CD8-positive, alpha-beta memory T cell (primary cell): ENCODE measurements at places on chromosomes 6 and 20. TPM values are rescaled to one million over a fixed set of nuclear protein-coding genes. Genes with fewer than 3 reads are reported as not detected.

GRCh38 chr6:159254186-159254585 lies 85.0 kb downstream of the FNDC1 start:
- no peak for DNase-seq

- no peak for DNase-seq
These were observed 25.4 kb downstream of the NDRG3 start for GRCh38 chr20:36720510-36720909.

GRCh38 chr6:130908188-130908587 lies 81.0 kb downstream of the SMLR1 start:
- DNase-seq, result no peak

DNA sequence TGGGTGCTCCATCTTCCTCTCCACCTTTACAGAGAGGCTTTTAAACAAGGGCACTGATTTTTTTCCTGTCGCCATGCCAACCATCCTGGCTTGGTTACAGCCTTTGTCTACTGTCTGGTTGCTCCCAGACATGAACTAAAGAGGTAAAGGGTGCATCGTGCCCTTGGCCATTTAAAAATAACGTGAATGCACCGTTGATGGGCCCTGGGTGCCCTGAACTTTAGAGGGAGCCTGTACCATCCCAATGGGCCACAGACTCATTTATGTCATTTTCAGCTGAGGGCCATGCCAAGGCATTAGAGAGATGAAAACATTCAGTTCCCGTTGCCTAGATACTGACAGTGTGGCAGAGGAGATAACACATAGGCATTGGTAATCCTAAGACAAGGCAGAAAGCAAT lies 23.3 kb downstream of the TMC2 start:
- no peak for DNase-seq

Gene TMEM244
- polyA plus RNA-seq, result 3.2 TPM

GRCh38 chr6:75643173-75643572 lies 41.5 kb downstream of the SENP6 start:
- DNase-seq, result no peak

Gene NHLRC1
- polyA plus RNA-seq, result 0.81 TPM

GRCh38 chr6:159378411-159379328 lies 209.5 kb downstream of the FNDC1 start:
- no peak for DNase-seq

DNA sequence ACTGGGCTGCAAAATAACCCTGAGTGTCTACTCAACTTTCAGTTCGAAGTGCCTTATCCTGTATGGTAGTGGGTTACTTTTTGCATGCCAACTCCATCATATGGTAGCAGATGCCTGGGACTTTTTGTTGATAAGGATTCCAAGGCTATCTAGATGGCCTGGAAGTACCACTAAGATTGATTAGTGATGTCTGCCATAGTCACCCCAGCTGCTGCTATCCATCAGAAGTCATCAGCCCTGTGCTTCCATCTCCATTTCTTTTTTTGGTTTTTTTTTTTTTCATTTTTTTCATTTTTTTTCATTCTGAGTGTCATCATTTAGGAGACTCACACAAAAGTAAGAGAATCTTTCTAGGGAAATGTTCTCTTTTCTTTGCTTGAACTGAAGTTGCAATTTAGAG lies 217.4 kb upstream of the PLCB4 start:
- DNase-seq, result no peak

GRCh38 chr20:32017711-32018251 lies 7.5 kb downstream of the CCM2L start:
- DNase-seq, result peak; percentile 36

DNA sequence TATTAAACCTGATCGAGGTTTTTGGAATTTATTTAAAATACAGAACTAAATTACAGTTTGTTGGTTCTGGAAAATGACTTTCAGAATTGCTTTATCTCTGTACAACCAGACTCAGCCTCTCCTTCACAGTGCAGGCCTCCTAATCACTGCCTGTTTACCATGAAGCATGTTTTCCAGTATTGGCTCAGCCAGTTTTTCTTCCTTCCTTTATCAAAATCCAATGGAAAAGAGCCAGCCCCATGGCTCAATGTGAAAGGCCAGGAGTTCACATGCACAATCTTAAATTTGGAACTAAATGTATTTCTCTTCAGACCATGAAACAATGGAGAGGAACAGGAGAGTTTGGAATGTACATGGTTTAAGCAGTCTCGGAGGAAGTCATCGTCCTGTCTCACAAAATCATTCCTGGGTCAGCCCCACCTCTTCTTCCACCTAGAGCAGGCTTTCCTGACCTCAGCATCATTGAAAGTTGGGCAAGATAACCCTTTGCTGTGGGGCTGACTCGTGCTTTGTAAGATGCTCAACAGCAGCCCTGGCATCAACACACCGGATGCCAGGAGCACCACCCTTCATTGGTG lies 680.9 kb upstream of the AGPAT4 start:
- no peak for DNase-seq

GRCh38 chr6:157505912-157506491 lies 125.0 kb downstream of the ZDHHC14 start:
- DNase-seq, result no peak

Gene ELOVL4
- polyA plus RNA-seq, result 6.5 TPM

GRCh38 chr6:149137594-149137993 lies 179.9 kb upstream of the TAB2 start:
- DNase-seq, result no peak

Gene ZNF337
- 15.4 TPM for polyA plus RNA-seq

- DNase-seq, result no peak
These were observed 124.2 kb downstream of the FHL5 start for GRCh38 chr6:96687121-96687520.

GRCh38 chr6:163620670-163621330 lies 206.3 kb downstream of the QKI start:
- DNase-seq, result no peak

Gene TMEM200A
- polyA plus RNA-seq, result 1.5 TPM

DNA sequence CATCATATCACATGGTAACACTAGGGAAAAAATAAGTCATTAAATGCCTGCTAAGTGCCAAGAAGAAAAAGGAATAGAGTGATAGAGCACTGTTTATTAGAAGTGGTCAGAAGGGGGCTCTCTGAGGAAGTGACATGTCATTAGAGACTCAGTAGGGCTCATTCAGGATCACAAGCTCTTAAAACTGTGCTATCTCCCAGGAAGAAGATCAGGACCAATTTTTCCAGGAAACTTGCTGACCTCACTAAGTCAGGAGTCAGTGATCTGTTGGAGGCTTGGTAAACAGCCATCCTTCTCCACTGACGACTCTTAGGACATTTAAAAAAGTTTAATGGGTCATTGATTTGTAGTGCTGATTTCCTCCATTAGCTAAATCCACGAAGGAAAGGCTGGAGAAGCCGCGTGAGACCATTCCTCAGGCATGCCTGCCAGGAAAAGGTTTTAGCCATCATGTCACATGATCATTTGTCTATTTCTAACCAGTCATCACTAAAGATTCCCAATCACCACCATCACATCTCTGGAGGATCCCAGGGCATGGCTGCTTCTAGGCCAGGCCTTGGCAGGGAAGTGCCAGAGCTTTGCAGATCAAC lies 5.9 kb upstream of the PTPN1 start:
- DNase-seq, result no peak

Gene POM121L2
- polyA plus RNA-seq, result not detected

GRCh38 chr6:84581494-84582259 lies 182.7 kb downstream of the TBX18 start:
- no peak for DNase-seq

Gene BPI
- polyA plus RNA-seq, result not detected

GRCh38 chr20:56517211-56517610 lies 7.3 kb upstream of the FAM209A start:
- no peak for DNase-seq

- DNase-seq, result no peak
These were observed 29.8 kb downstream of the PDYN start for GRCh38 chr20:1964061-1964460.

Gene CDH4
- polyA plus RNA-seq, result 0.22 TPM

- DNase-seq, result no peak
These were observed 3.5 kb downstream of the FOXS1 start for GRCh38 chr20:31841928-31842327.

DNA sequence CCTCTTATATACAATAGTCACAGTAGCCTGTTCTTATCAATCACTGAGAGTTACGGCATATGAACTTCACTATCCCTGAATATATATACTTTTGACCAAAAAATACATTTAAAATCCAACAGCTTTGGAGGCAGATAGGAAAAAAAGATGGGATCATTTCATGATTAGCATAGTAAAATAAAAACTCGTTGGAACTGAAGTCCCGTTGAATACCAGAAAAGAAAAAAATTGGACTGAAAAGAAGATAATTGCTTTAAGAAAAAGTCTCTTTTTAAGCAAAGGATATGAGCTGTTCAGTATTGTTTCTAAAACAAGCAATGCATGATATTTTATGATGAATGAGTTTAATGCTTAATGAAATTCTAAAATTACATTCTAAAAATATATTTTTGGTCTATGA lies 4.4 kb upstream of the FILIP1 start:
- no peak for DNase-seq

Gene ANKEF1
- polyA plus RNA-seq, result 8.4 TPM

GRCh38 chr6:167153521-167153959 lies 4.2 kb downstream of the GPR31 start:
- DNase-seq, result peak; percentile 16

- no peak for DNase-seq
These were observed 68.9 kb upstream of the TBXT start for GRCh38 chr6:166236596-166236995.

GRCh38 chr6:118808793-118809638 lies 84.9 kb upstream of the ASF1A start:
- DNase-seq, result no peak

Gene AKAP7
- polyA plus RNA-seq, result 17.3 TPM
